C1 segment of cervical spinal cord (tissue), 14 donors: ENCODE measurements at places on chromosomes 7 and 10.

DNA sequence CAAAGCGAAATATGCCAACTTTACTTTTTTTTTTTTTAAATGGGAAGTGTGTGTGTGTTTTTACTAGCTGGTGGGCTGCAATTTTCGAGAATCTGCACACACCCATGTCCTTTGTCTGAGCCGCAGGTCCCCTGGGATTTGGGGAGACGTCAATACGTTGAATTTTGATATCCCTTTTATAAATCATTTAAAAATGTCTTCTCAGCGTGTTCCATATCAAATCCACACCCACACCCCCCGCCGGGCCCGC is 404 bp upstream of the FMC1 start:
- DNase-seq = no peak

- no peak for DNase-seq
These were observed 211.1 kb upstream of the TCF7L2 start for GRCh38 chr10:112738606-112739591.

GRCh38 chr10:75924309-75924902 is 493.0 kb downstream of the LRMDA start:
- no peak for DNase-seq

- DNase-seq = no peak
These were observed 22.2 kb upstream of the SRGN start for GRCh38 chr10:69065406-69066361.

DNA sequence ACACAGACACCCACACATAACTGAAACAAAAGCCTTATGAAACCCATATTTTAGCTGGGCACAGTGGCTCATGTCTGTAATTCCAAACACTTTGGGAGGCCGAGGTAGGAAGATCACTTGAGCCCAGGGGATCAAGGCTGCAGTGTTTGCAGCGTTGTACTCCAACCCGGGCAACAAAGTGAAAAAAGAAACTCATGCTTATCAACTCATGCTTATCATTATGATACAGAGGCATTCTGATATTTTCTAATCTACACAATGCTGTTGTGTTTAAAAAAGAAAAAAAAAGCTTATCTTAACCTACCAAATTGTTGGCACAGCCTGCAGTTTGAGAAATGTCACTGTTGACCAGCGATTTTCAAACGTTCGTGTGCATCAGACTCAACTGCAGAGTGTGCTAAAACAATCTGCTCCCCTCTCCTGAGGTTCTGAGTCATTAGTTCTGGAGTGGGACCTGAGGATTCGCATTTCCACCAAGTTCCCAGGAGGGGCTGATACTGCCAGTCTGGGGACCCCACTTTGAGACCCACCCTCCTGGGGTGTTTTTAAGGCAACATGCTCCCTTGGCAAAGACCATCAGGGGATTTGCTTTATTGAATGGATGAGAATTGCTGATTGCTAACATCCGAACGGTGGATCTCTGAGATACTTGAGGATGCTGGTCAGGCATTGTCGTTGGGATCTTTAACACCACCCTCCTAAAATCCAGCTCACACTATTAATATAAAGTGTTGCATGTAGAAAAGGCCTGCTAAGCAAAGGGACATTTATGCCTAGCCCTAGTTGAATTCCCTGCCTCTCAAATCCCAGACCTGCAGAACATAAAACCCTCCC is 16.2 kb downstream of the CHST3 start:
- DNase-seq = no peak

GRCh38 chr10:119806334-119807130 is 66.1 kb downstream of the MCMBP start:
- no peak for DNase-seq

DNA sequence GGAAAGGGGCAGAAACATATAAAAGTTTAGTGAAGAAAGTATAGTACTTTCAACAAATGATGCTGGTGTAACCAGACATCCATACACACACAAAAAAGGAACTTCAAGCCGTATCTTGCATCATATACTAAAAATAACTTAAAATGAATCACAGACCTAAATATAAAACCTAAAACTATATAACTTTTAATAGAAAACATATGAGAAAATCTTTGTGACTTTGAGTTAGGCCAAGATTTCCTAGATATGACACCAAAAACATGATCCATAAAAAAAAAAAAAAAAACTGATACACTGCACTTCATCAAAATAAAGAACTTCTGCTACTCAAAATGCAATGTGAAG is 40.9 kb downstream of the NUDCD3 start:
- no peak for DNase-seq

DNA sequence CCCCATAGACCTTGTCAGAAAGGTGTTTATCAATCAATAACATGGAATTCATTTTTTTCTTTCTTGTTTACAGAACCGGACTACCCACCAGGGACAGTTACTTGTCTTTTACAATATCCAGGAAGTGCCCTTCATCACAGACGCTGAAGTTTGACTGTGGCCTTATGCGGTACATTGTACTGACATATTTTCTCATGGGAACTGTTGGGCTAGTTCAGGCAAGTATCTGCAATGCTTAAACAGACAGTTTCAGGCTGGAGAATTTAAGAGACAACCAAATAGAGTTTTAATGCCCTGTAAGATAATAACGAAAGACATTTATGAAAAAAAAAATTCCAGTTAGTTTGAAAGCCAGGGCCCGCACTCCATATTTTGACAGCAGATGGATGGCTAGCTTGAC is 246.4 kb downstream of the GATA3 start:
- DNase-seq = no peak

DNA sequence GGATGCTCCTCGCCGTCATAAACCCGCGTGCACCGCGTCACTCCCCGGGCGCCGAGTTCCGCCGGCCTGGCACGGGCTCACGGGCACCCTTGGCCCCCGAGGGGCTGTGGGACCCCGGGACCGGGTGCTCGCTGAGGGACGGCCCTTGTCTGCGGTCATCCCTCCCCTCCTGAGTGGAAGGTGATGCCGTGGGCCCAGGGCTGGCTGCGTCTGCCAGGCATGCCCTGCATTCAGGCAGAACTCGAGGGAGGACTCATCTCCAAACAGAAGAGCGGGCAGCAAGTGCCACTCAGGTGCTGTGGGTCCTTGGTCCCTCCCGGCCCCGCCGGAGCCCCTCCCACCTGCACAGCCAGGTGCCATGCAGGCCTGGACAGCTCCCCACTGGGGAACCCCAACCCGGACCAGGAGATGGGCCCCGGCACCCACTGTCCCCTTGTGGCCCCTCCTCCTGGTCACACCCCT is 61.3 kb downstream of the UNCX start:
- no peak for DNase-seq

GRCh38 chr7:128904381-128905197 is 5.9 kb downstream of the KCP start:
- no peak for DNase-seq

- DNase-seq = no peak
These were observed 454.8 kb downstream of the KCNMA1 start for GRCh38 chr10:77182803-77183202.

DNA sequence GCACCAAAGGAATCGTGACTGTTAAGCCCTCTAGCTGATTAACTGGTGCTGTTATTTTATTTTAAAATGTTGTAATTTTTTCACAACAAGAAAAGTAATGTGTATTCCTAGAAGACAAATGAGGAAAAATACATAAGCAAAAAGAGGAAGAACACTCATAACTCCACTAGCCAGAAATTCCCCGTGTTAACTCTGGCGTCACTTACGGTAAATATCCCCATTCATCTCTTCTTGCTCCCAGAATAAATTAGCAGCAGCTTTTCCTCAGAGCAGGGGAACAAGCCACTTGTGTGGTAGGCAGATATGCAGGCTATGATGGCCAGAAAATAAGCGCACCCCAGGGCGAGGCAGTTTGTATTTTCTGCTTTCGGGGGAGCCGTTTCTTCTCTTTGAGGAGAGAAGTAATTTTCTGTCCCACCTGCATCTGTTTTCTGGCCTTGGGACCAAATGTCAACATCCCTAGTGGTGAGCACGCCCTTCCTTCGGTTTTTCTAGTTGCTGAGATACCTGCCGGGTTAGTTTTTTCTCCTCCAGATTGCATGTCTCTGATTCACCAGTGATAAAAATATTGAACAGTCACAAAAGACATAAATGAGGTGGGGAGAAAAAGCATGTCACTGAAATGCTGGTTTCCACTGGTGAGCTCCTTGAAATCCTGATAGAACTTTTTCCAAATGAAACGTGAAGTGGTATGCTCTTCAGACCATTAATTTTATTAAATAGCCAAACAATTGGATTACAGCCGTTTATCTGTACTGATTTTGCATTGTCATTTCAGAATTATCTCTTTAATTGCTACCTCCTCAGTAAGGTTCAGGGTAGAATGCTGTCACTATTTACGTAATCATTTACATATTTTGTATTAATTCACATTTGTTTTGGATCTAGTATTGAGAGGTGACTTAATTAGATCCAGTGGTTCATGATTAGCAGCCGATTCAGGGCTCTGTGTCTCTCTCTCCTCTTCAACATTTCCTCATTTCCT is 268.1 kb downstream of the CAMK1D start:
- DNase-seq = no peak

DNA sequence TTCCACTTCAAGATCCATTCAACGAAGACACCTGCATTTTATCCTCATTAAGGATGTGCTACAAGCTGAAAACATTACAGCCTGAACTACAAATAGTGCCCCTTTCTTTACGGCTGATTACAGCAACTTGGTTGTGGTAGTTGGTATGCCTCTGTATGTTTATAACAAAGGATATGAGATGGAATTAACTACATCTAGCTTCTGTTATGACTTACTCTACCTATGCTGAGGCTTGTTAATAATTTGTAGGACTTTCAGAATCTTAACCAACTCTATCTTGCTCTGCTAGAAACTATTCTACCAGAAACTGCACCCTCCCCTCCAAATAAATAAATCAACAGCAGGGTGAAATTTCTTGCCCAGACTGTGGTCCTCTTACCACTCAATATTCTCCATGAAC is 448.1 kb downstream of the GRM8 start:
- no peak for DNase-seq

GRCh38 chr10:72076756-72077155 is 11.6 kb downstream of the SPOCK2 start:
- DNase-seq = no peak

DNA sequence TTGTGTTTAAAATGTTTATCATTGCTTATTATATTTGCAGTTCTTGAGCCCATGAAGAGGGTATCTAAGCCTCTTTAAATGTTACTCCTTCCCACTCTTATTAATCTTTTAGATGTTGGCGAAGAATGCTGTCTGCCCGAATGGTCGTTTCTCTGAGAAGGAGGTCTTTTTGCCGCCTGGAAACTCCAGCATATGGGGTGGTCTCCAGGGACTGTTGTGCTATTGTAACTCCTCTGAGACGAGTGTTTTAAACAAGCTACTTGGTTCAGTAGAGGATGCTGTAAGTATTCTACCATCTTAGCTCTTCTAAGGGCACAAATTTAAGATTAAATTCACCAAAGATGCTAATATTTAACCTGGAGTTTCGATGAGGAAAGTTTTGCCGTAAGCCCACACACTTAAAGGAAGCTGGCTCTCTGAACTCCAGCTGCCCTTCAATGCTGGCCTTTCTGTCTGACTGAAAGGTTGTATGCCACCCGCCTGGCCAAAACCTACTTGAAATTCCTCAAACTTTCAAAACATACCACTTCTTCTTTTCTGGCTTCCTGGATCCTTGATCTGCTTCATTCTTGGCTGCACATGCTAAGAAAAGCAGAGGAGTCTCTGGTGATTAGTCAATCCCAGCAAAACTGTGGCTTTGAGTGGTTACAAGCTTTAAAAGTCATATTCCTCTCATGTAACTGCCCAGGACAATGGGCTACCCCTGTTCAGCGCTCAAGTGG is 74.7 kb downstream of the ABCA13 start:
- DNase-seq = no peak

DNA sequence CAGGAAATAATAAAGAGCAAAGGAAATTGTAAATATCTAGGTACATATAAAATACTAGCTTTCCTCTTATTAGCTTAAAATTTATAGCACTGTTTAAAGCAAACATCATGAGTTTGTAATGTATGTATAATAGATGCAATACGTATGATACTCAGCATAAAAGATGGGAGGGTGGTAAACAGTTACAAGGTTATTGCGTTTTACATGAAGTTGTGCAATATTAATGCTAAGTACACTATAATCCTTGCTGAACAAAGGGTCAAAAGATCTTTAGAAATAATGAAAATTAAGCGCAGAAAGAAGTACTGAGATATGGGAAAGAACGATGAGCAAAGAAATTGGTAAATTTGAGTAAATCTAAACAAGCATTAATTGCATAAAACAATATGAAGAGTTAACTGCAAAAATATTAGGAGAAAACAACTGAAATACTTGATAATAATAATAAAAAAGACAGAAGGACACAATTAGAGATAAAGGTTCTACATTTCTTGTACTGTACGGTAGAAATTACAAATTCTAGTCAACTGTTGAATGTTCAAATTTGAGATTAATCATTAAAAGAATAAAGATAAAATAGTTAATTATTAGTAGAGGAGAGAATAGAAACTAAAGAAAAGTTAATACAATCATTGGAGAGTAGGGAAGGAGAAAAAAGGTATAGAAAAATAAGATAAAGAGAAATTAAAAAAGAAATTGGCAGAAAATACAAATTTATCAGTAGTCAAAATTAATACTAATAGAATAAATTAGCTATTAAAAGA is 17.9 kb downstream of the C10orf67 start:
- no peak for DNase-seq

- DNase-seq = no peak
These were observed 504.2 kb upstream of the PHF14 start for GRCh38 chr7:10469476-10469875.

GRCh38 chr10:1179346-1180070 is 123.3 kb downstream of the WDR37 start:
- no peak for DNase-seq

DNA sequence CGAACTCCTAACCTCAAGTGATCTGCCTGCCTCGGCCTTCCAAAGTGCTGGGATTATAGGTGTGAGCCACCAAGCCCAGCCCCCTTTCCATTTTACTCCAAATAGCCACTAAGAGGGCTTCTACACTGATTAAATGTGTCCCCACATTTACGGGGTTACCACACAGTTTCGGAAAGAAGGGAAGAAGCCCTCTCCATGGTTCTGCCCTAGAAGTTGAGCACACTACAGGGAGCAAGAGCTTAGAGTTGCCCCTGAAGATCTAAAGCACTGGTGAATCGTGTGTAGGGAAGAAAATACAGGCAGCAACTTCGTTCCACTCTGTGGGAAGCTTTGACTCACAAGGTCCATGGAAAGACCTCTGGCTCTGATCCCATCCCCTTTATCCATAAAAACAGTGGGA is 133.0 kb upstream of the PRKCQ start:
- DNase-seq = no peak

DNA sequence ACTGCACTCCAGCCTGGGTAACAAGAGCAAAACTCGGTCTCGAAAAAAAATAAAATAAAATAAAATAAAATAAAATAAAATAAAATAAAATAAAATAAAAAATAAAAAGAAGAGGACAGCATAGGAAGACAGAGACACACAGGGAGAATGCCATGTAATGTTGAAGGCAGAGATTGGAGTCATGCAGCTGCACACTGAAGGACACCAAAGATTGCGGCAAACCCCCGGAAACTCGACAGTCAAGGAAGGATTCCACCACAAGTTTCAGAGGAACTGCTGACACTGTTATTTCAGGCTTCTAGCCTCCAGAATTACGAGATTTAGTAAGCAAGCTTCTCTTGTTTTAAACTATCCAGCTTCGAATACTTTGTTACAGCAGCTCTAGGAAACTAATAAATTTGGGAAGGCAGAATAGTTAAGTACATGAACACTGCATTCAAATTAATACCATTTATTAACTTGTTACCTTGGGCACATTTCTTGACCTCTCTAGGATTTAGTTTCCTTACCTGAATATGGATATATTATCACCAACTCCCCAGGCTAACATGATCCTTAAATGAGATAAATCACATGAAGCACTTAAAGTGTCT is 9.5 kb downstream of the CPED1 start:
- peak; percentile 39 for DNase-seq

- no peak for DNase-seq
These were observed 213.7 kb upstream of the AOAH start for GRCh38 chr7:36937754-36938563.
